ENCODE measurements at places on chromosomes 11 and 22.

DNA sequence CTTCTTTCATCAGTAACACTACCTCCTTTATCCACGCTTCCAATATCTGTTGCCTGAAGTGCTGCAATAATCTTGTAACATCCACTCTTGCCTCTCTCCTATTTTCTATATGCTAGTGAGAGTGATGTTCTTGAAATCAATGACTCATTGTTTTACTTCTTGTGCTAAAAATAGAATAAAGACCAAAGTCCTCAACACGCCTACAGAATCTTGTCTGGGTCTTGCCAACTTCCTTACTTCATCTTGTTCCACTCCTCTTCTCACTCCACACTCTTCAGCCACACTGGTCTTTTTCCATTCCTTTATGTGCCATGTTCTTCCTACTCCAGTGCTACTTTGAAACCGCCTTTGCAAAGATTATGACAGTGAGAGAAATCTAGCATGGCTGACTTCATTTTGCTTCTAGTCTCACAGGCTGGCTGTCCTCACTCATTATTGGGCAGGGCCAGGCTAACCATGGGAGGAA lies 136.4 kb downstream of the CCDC81 start:
- no peak for DNase-seq

DNA sequence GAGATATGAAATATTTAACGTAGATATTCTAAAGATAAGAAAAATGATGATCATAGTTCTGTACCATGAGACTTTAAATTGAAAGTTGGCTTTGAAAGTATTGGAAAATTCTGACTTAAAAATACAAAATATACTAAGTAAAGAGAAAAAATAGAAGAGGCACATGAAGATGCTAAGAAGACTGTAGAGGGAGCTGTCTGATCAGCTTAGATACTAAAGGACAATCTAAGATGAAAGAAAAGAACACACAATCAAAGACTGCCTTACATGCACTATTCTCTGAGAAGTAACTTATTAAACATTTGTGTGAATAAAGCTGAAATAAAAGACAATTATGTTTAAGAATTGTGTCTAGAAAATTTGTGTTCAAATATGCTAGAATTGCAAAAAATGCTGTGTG lies 55.1 kb downstream of the RBMXL2 start:
- no peak for DNase-seq

DNA sequence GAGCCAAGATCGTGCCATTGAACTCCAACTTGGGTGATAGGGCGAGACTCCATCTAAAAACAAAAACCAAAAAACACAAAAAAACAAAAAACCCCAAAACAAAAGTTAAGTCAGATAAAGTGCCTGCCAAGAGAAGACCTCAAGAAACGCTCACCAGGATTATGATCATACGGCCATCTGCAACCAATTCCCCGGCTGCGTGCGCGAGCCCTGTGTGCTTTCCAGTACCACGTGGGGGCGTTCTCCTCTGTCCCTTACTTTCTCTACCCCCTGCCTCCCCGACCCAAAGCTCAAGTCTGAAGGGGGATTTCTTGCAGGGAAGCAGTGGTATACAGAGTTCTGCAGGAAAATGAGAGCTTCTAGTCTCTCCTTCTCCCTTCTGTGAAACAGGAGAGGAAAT lies 10.5 kb upstream of the RPS19BP1 start:
- no peak for DNase-seq

- no peak for DNase-seq
These were observed 1.9 kb upstream of the ANO5 start for GRCh38 chr11:22190827-22191463.

DNA sequence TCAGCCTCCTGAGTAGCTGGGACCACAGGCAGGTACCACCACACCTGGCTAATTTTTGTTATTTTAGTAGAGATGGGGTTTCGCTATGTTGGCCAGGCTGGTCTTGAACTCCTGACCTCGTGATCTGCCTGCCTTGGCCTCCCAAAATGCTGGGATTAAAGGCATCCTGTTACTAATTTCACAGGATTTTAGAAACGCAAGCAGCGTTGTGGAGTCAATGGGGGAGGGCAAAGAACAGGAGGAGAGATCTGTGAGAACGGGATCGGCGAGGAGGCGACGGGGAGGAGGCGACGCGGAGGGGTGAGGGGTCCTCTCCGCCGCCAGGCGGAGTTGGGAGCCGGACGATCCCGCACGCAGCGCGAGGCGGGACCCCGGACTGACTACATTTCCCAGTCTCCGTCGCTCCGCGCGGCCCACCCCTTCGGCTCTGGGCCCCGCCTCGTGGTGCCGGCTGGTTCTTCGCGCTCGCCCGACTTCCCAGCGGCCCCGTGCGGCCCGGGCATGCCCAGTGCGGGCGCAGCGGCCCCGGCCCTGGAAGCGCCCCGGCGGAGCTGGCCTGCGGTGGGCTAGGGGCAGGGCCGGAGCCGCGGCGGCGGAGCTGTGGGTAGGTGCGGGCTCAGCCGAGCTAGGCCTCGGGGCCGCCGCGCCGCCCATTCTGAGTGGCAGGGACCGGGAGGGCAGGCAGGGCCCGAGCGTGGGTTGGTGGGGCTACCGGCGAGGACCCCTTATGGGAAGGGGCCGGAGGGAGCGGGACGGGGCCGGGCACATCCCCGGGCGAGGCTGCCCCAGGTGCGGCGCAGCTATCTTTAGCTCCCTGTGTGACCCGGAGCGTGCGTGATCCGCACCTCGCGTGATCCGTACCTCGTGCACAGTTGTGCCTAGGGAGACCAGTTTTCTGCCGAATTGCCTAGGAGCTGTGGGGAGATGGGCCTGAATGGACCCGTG lies at the start of gene EI24:
TSS of gene EI24 (plus strand) at position 508 of the 945 bp plus-strand sequence. CDS start 3,051 bp downstream, outside the sequence.
- peak; percentile 95 for DNase-seq

GRCh38 chr11:123434262-123434661 lies 4.2 kb downstream of the GRAMD1B start:
- DNase-seq, result no peak

DNA sequence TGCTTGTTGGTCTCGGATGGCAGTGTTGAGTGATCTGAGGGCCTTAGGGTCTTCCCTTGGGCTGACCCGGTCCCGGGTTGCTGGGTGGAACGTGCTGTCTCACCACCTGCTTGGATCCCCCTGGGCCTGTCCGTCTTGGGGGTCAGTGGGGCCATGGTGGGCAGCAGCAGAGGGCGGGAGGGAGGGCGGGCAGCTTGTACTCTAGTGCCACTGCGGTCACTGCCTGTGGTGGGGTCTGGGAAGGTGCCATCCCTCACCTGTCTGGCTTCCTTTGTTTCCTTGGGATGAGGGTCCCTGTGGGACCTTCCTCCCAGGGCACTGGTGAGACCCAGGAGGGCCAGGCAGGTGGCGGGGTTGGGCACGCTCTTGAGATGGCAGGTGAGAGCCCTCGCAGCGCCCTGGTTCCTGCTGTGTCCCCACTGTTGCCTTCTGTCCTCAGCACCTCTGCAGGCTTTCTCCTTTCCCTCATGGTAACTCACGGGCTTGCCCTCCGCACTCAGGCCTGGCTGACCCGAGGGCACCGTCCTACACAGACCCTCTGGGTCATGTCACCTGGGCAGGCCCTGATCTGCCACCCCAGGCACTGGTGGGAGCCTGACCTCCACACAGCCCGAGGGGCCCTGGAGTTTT lies 34.2 kb downstream of the TBC1D22A start:
- DNase-seq, result no peak

DNA sequence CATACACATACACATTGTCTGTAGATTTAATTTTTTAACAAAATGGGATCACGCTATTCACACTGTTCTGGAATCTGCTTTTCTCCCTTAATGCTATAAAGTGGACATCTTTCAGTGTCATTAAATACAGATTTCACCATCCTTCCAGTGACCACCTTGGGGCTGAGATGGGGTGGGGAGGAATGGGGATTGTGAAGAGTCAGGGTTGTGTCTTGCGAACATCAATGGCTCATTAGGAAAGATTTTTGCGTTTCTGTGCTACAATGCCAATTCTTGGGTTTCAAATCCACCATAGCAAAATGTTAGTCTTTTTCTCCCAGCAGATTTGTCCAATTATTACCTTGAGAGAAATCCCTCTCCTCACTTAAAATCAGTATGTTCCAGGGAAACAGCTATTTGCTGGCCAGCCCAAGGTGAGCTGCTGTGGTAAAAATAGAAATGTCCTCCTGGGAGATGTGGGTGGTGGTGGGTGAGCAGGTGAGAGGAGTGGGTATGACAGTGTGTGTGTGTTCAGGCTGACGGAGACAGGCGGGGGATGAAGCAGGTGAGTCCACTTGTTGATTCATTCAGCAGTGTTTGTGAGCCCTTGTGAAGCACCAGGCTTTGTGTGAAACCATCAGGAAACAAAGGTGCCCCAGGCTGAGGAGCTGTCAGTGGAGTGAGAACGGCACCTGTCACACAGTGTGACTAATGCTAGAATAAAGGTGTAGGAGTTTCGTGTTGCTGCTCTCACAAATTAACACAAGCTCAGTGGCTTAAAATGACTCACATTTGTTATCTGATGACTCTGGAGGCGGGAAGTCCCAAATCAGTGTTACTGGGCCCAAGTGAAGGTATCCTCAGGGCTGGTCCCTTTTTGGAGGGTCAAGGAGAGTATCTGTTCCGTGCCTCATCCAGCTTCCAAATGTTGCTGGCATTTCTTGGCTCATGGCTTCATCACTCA lies 1.7 kb upstream of the CBX6 start:
- no peak for DNase-seq

DNA sequence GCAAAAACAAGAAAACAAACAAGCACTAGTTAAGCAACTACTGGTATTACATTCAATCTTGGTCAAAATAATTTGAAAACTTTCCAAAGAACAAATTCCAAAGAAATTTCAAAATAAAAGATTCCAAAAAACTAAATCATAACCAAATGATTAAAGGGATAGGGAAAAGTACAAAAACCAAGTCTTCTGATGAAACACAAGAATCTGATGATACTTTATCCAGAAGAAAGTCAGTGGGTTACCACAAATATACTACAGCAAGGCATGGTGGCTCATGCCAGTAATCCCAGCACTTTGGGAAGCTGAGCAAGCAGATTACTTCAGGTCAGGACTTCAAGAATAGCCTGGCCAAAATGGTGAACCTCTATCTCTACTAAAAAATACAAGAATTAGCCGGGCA lies 59.1 kb downstream of the NUP98 start:
- no peak for DNase-seq

GRCh38 chr11:35531246-35531645 lies 5.8 kb upstream of the PAMR1 start:
- no peak for DNase-seq

DNA sequence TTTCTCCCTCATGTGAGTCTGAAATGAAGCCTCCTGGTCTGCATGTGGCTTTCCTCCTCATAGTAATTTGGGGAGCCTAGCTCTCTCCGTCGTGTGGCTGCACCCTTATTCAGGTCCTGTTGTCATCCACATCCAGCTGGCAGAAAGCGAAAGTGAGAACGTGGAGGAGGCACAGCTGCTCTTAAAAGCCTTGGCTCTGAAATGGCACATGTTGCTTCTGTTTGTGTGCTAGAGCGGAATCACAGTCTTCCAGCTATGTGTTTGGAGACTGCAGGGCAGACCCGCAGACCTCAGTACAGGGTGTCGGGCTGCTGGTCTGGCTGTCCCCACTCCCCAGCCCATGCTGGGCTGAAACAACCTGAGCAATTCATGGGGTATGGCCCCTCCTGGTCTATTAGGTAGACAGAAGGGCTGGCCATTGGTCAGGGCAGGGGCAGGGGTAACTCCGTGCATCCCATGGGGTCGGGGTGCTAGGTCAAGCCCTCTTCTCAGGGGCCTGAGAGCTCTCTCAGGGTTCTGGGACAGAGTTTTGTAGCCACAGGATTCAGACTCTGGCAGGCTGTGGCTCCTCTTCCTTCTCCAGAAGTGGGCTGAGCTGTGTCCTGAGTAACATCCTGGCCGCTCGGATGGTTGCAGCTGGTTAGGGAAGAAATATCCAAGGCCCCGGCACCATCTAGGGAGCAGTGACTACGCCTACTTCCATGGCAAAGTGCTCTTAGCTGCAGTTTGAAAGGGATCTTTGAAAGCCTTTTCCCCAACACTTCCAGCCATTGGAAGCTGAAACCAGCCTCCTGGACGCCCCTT lies 50.6 kb downstream of the C11orf96 start:
- no peak for DNase-seq

GRCh38 chr11:14541192-14541947 lies 21.2 kb upstream of the PSMA1 start:
- no peak for DNase-seq

GRCh38 chr11:46263120-46263519 lies 14.3 kb upstream of the CREB3L1 start:
- DNase-seq, result no peak

GRCh38 chr11:606245-606644 lies 9.5 kb downstream of the IRF7 start:
- DNase-seq, result no peak

DNA sequence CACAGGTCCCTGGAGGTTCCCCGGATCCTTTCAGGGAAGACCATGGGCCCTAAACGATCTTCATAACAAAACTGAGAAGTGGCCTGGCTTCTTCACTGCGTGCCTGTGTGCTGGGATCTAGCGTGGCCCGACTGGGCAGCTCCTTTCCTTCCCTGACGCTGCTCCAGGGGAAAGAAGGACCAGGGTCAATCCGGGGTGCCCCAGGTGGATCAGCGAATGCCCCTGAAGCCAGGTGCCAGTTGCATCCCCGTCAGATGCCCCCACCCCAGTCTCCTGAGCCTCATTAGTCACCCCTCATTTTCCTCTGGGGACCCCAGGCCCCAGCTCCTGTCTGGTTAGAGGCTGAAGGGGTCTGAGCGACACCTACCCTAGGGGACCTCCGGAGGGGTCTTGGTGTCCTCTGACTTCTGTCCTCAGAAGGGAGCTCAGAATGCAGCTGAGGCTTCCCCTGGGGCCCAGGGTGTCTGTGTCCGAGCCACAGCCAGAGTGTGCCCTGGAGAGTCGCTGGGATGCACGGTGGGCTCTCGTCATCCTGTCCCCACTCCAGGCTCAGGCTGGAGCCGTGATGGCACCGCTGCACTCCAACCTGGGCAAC lies 18.7 kb upstream of the MUC6 start:
- DNase-seq, result no peak

GRCh38 chr11:39374963-39375698 lies 2084.3 kb downstream of the LRRC4C start:
- no peak for DNase-seq

DNA sequence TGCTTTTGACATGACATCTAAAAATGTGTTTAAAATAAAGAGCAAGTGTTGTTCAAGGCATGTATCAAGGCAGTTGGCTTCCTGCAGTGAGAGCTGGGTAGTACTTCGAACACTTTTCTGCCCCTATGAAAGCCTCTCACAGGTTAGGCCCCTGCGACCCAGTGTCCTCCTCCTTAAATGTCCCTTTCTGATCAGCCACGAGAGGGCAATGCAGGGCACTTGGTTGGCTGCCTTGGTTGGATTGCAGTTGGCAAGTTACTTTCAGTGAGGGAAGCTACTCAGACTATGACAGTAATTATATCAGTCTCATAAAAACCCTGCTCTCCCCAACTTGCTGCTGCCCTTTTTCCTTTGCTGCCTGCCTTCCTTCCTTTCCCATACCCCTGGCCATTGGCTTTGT lies 743.8 kb downstream of the NTM start:
- DNase-seq, result no peak

- no peak for DNase-seq
These were observed 24.3 kb downstream of the MPPED1 start for GRCh38 chr22:43435851-43436811.

DNA sequence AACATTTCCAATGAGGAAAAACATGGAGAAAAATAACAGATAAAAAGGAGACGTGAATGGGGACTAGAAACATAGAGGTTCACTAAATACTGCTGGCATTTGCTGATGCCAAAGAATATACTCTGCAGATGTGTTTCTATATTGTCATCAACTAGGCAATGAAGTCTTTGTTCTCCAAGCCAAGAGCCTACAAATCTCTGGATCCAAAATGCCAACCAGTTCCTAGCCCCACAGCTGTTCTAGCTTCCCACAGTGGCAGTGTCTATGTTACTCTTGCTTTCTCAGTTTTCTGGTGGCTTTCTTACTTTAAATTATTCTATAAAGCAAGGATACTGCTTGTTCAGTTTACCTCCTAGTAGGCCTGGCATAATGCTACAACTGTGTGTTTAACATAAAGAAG lies 977.9 kb upstream of the CCDC90B start:
- DNase-seq, result no peak

- no peak for DNase-seq
These were observed 80.2 kb downstream of the TBC1D22A start for GRCh38 chr22:46842606-46843005.

Measured in CD4-positive, alpha-beta T cell (primary cell).